Aorta (tissue), 5 donors: ENCODE measurements at places on chromosomes 6 and 20.

GRCh38 chr6:156421933-156422332, 355.2 kb upstream of the ARID1B start:
- H3K27me3 ChIP-seq: no peaks in the 10 kb centered on the region
- no peaks in the 10 kb centered on the region for H3K36me3 ChIP-seq
- H3K4me1 ChIP-seq: peaks cover 6% of the 10 kb centered on the region
- H3K27ac ChIP-seq: no peak overlapping the region
- H3K4me3 ChIP-seq: no peak overlapping the region
- DNase-seq: no peak

DNA sequence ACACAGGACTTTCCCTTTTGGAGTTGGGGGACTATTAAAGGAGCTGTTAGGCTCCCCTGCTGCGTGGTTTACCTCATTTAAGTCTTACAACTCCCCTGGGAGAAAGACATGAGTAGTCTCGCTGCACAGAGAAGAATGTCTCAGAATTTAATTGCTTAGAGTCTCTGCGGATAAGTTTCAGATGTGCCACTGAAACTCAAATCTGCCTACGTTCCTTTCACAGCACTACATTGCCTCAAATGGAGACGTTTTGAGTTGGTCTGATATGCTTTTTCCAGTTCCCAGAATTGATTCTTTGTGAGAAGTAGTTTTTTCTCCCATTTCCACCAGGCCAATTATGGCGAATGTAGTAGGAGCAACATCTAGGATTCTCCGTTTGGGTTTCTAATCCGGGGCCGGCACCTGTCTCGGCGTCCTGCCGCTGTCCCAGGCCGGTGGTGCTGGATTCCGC, 532 bp upstream of the SLC35F1 start:
- no peaks in the 10 kb centered on the region for H3K36me3 ChIP-seq
- no peak overlapping the region for H3K27ac ChIP-seq
- H3K4me3 ChIP-seq: peak overlapping the region; percentile 23
- H3K27me3 ChIP-seq: peaks cover 3% of the 10 kb centered on the region
- no peaks in the 10 kb centered on the region for H3K4me1 ChIP-seq
- no peak for DNase-seq

DNA sequence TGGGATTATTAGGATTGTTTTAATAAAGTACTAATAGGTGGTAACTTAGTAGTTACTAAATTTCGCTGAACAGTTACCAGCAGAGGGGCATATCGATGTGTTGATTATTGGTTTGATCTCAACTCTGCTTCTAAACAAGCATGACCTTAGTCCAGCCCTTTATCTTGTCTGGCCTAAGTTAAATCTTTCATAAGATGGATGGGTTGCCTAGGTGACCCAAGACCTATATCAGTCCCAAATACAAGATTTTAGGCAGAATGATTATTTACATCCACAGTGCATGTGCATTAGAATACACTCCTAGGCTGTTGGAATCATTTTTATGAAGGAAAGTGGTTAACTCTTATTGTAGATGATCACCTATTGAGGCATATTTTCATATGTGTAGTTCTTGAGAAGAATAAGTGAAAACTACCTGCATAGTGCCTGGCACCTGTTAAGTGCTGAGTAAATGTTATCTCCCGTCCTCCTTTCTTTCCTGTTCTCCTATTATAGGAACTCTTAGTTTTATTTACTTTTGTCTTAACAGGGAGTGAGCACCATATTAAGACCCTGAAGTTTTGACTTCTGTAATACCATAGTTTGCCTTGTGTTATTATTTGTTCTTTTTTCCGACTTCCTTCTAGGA, 1.1 kb downstream of the HSF2 start:
- H3K4me3 ChIP-seq: peak overlapping the region; percentile 63
- no peaks in the 10 kb centered on the region for H3K36me3 ChIP-seq
- H3K27ac ChIP-seq: no peak overlapping the region
- H3K27me3 ChIP-seq: no peaks in the 10 kb centered on the region
- H3K4me1 ChIP-seq: no peaks in the 10 kb centered on the region

GRCh38 chr6:130922922-130923321, 95.7 kb downstream of the SMLR1 start:
- H3K4me1 ChIP-seq: peaks cover 3% of the 10 kb centered on the region
- H3K36me3 ChIP-seq: no peaks in the 10 kb centered on the region
- DNase-seq: no peak
- H3K27ac ChIP-seq: no peak overlapping the region
- H3K4me3 ChIP-seq: no peak overlapping the region

- no peak for DNase-seq
- H3K4me1 ChIP-seq: no peaks in the 10 kb centered on the region
- no peaks in the 10 kb centered on the region for H3K27me3 ChIP-seq
- H3K4me3 ChIP-seq: no peak overlapping the region
- peak overlapping the region; percentile 78 for H3K27ac ChIP-seq
Measured at GRCh38 chr6:46926481-46926880, 4.7 kb upstream of the ADGRF5 start.
